Effector memory CD8-positive, alpha-beta T cell (primary cell): ENCODE measurements at places on chromosomes 13 and 19.
A peak's percentile ranks its signal among the peaks of the same experiment; 100 is the strongest.

DNA sequence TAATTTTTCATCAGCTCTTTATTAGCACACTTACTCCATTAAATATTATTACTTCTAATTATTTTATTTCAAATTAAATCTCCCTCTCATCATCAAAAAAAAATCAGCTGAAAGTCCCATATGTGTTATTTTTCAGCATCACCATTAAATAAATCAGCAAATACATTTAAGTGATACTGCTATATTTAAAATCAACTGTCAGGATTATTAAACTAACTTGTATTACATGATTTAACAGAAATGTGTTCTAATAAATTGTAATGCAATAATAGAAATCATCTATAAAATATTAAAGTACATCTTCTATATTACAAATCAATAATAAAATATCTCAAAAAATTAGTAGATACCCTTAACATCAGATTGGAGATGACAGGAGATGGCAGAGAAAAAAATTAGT, 538.6 kb upstream of the MIR17HG start:
- DNase-seq = no peak

- DNase-seq = no peak
Measured at GRCh38 chr19:55439052-55439451, 4.0 kb downstream of the SHISA7 start.

DNA sequence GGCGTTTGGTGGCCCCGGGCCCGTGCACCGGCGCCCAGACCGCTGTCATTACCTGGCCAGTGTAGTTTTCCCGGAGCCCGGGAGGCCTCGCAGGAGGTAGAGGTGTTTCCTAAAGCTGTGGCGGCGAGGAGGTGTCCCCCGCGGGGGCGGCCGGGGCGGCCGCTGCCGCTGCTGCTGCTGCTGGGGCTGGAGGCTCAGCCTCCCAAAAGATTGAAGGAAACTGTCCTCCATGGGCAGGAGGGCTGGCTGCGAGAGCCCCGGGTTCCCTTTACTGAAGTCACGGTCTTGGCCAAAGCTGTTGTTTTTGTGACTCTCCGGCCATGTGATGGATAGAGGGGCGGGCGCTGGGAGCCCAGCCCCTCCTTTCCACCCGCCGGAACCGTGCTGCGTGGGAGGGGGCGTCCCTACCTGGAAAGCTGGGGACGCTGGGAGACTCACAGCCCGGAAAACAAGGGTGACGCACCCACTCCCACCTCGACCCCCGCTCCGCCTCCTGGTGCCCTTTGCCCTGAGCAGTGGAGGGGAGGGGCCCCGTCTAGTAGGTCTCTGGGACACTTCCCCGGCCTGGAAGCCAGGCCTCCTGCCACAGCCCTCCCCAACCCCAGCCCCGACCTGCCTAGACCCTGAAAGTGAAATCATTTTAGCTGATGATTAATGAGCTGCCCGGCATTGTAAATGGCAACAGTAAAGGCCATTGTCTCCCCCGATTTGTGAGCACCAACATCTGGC, at the start of gene N4BP2L1:
Gene N4BP2L1 (minus strand): TSS at position 279 of the 729 bp plus-strand sequence. CDS start 48 bp downstream, at position 231.
- peak; percentile 80 for DNase-seq

GRCh38 chr13:99911069-99911964, 60.2 kb downstream of the ZIC5 start:
- DNase-seq = no peak

GRCh38 chr13:29594710-29595379, 643 bp downstream of the SLC7A1 start:
- DNase-seq = peak; percentile 53

GRCh38 chr13:50357136-50357535, 341.9 kb downstream of the KCNRG start:
- no peak for DNase-seq

- DNase-seq = no peak
Measured at GRCh38 chr13:70893832-70894231, 785.6 kb upstream of the KLHL1 start.

DNA sequence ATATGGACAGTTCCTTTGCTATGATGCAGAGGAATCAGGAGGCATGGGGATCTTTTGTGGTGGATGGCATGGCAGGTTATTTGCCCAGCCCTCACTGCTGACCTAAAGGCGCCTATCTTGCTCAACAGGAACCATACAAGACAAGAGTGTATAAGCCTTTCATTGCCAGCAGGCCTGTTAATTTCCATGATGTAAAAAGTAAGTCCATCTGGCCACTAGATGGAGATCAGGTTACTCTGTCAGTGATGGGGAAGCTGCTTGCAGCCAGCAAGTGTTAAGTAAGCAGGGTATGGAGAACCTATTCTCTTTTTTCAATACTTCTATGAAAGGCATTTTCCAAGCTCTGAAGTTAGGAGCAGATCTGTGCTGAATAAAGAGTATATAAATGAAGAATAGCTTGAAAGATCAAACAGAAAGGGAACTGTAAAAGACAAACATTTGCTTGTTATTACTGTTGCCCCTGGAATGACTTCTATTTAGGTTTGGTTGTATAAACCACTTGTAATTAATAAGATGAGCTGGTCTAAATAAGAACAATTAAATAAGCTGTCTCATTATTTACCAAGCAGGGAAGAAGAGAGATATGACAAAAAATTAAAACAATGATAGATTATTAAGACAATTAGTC, 210.9 kb downstream of the RGCC start:
- DNase-seq = peak; percentile 19

DNA sequence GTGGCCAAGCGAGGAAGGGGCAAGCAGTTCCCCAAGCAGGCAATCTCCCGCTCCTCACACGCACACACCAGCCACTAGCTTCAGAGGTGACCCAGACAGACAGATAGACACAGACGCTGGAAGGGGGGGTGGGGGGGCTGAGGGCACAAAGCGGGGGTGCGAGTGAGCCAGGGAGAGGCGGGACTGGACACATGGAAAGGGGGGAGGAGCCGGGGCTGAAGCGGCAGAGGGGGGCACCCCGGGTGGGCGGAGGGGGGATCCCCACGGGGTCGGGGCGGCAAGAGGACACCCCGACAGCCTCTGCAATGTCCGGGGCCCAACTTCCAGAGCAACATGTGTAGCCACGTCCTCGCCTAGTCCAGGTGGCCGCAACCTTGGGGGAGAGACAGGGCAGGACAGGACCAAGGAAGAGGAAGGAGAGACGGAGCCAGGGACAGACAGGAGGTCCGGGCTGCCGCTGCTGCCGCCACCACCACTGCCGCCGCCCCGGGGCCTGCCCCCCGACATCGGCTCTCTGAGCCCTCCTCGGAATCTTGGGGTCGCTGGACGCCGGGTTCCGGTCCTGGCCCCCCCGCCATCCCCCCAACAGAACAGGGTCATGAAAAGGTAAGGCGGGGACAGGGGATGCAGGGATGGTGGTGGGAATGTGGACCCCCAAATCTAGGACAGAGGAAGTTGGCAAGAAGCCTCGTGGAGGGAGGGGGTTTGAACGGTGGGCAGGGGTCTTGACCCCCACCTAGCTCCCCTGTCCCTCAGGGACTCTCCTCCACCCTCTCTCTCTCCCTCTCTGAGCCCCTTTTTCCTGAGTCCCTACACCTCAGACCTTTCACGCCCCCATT, 1.1 kb downstream of the GRIN2D start:
- no peak for DNase-seq

DNA sequence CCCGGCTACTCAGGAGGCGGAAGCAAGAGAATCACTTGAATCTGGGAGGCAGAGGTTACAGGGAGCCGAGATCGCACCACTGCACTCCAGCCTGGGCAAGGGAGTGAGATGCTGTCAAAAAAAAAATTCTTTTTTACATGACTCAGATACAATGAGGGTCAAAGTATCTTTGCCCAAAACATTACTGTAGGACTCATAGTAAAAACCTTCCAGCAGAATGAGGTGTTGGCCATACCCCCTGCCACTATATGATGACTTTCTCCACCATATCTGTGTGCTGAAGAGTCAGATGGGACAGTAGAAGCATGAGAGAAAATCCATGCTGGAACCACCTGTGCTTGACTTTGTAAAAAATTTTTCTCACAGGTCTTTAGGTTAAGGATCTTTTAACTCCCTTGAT, 86.7 kb downstream of the COL4A2 start:
- DNase-seq = no peak

DNA sequence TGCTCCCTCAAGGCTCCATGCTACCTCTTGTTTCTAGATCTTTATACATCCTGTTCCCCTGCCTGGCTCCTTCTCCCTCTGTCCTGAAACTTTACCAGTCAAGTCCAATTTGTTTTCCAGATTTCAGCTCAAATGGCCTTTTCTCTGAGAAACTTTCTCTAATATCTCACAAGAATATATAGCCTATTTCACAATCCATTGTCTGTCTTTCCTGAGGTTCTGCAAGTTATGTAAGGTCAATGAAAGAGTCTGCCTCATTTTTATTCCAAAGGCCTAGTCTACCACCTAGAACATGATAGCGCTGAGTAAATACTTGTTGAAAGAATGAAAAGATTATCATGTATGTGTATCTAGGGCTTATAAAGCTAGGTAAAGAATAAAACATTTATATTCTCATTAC, 348.8 kb downstream of the SPRY2 start:
- no peak for DNase-seq

DNA sequence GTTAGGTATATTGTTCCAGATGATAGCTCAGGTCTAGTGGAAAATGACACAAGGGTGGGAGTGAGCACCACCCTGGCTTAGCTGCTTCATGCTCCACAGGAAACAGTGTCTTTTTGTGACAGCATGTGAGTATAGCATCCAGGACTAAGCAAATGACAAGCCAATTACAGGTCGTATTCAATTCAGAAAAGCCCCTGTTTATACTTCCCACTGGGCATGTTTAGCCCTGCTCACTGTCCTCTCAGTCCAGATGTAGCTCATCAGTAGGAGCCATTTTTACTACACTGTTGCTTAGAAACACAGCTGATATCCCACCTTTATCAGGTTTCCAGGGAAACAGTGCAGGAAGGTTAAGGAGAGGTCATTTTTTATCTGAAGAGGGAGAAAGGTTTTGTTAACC, 8.0 kb downstream of the ABHD13 start:
- no peak for DNase-seq

DNA sequence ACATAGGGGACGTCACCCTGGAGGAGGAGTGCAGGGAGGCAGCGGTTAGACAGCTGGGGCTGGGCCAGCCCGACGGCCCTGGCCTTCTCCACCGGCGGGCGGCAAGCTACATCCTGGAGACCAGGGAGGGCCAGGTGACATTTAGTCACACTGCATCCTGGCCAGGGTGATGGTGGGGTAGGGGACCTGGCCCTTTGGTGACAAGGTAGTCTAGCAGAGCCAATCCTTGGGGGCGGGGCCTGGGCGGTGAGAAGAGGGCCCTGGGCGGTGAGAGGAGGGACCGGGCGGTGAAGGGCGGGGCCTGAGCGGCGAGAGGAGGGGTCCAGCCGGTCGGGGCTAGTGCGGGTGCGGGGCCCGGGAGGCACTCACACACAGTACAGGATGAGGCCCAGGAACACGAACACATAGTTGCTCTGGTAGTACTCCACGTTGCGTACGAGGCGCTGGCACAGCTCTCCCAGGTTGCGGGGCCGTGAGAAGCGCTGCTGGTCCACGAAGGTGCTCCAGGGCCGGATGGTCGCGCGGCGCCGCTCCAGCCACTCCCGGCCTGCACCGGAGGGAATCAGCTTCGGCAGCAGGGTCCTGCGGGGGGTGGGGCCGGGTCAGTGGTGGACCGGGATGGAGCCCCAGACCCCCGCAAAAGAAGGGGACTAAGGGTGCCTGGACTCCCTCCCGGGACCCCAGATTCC, 610 bp downstream of the RABAC1 start:
- peak; percentile 75 for DNase-seq

- no peak for DNase-seq
Measured at GRCh38 chr13:39859898-39860297, 204.4 kb downstream of the COG6 start.

- DNase-seq = no peak
Measured at GRCh38 chr19:38252385-38252784, 3.8 kb downstream of the PPP1R14A start.

DNA sequence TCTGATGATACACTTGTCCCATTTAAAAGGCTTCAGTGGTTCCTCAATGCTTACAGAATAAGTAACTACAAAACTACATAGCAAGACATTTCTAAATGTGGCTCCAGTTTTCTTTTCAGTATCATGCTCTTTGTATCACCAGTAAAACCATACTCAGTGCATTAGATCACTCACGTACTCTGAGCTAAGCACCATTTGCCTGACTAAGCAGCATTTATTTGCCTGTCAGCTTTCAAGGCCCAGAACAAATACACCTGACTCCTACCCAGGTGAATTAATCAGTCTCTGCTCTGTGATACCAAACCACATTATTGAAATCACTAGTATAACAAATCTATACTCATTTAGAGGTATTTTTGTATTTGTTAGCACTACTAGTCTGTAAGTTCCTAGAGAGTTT, 47.4 kb upstream of the PCDH20 start:
- DNase-seq = no peak

DNA sequence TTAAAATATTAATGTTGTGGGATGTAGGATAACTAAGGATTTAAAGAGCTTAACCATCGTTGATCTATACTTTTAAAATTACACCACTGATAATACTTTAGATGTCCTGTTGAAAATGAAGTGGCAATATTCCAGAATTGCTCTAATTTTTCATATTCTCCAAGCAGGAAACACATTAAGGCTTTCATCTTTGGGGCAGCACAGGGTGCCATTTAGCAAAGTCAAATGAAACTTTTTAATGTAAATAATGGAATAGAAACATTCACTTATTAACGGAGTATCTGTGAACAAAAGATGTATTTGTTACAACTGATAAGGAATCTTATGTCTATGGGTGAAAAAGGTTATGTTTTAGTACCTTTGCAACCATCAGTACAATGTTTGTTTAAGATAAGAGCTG, 50.0 kb upstream of the MIR17HG start:
- DNase-seq = no peak

DNA sequence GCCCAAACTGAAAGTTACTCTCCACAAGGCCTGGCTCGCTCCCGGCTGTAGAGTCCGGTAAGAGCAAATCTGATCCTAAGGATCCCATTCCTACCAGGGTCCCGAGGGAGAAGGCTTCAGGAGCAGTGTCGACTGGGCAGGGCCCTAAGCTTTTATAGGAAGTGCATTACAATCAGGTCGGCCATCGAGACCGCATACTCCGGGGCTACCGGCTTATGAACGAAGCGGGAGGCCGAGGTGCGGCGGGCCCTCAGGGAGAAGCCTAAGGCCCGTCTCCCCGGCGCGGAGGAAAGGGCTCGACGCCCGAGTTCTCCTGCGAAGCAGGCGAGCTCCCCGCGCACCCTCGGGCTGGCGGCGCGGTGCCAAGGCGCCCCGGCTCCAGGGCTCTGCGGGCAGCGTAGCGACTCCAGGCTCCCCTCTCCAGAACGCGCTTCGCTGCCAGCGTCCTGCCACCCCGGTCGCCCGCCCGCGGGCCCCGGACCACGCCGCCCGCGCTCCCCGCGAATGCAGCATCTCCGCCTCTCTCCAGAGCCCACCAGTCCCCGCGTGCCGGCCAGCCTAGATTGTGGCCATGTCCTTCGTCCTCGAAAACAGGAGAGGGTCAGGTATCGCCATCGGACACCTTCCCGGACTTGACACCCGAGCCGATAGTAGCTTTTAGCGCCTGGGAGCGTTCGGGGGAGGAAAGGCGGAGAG, 1.4 kb downstream of the EFNB2 start:
- DNase-seq = peak; percentile 11

- DNase-seq = no peak
Measured at GRCh38 chr19:1140272-1141027, 33.6 kb downstream of the SBNO2 start.
